Astrocyte of the cerebellum (primary cell): ENCODE measurements at places on chromosomes 6 and 20.
A peak's percentile ranks its signal among the peaks of the same experiment; 100 is the strongest.

- DNase-seq = no peak
Measured at GRCh38 chr6:12748411-12748810, 31.8 kb downstream of the PHACTR1 start.

DNA sequence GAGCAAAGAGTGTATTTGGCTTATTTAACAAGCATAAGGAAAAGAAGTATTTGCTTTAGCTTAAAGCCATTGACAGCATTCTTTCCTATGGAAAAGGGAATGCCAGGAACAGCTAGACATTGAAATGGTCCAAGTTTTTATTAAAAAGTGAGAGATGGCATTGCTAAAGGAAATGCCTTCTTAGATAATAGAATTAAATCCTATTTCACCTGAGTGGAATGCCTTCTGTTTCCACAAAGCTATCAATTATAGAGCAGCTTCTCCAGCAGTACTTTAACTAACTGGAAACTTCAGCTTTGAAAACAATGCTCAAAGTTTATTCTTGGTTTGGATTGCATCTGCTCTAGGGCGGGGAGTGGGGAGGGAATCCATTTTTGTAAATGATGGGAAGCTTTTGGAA, 85.1 kb upstream of the CNKSR3 start:
- no peak for DNase-seq

GRCh38 chr6:28940294-28940857, 16.6 kb upstream of the TRIM27 start:
- DNase-seq = no peak

GRCh38 chr6:65646544-65646943, 60.5 kb downstream of the EYS start:
- DNase-seq = no peak

GRCh38 chr20:60142587-60142986, 184.4 kb downstream of the CDH26 start:
- DNase-seq = no peak

GRCh38 chr20:11140359-11140758, 466.6 kb upstream of the JAG1 start:
- DNase-seq = peak; percentile 58

GRCh38 chr6:97669191-97670031, 386.4 kb upstream of the MMS22L start:
- DNase-seq = peak; percentile 15

DNA sequence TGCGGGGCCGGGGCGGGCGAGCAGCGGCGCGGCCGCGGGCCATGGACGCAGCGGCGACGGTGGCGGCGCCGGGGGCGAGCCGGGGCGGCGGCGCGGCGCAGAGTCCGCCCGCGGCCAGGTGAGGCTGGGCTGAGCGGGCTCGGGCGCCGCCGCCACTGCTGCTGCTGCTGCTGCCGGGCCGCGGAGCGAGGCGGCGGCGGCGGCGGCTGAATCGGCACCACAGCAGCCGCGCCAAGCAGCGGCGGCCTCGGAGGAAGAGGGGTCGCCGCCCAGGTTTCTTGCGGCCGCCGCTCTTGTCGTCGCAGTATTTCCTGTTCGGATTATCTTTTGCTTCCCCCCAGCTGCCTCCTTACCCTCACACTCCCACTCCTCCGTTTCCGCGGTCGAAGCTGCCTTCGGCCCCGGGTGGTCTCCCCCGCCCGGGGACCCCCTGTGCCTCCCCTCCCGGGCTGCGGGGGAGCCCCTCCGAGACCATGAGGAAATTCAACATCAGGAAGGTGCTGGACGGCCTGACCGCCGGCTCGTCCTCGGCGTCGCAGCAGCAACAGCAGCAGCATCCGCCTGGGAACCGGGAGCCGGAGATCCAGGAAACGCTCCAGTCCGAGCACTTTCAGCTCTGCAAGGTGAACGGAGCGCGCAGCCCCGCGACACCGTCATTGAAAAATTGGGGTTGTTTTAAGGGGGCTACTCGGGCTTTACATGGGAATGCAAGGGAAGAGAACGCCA, at the start of gene STXBP5:
Gene STXBP5, plus strand, starts transcription at position 358 of the 726 bp plus-strand sequence. Its CDS starts 116 bp downstream, at position 474.
- DNase-seq = no peak

DNA sequence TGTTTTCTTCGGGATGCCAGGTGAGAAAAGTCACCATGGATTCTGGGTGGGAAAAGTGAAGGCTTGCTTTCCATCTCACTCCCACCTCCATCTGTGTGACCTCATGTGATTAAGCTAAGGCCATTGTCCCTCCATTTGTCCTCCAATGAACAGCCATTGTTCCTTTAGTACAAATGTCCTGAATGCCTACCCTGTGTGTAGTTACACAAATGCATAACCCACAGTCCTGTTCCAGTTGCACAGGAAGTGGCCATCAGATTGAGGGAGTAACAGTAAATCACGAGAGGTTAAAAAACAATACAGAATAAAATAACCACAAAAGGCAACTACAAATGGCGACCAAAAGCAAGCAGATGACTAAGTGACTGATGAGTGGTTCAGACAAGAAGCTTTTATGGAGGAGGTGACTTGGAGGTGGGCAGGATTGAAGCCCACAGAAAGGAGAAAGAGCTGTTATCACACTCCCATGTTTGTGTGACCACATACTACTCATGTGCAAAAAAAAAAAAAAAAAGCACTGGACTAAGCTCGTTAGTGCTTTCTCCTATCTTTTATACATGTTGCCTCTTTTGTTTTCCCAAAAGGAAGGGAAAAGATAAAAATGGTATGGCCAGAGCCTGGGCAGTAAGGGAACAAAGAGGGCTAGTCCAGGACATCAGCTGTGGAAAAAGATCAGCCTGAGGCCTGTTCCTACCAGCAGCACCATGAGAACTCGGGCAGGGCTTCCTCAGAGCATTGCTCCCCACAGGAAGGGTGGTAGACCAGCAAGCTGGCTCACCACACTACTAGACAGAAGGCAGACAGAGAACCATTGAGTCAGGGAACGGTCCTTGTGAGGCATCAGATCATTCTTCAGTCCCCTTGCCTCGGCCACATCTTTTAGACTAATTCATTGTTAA, 111.0 kb downstream of the TFAP2A start:
- no peak for DNase-seq

- no peak for DNase-seq
Measured at GRCh38 chr20:3716195-3716834, 3.9 kb upstream of the SIGLEC1 start.

DNA sequence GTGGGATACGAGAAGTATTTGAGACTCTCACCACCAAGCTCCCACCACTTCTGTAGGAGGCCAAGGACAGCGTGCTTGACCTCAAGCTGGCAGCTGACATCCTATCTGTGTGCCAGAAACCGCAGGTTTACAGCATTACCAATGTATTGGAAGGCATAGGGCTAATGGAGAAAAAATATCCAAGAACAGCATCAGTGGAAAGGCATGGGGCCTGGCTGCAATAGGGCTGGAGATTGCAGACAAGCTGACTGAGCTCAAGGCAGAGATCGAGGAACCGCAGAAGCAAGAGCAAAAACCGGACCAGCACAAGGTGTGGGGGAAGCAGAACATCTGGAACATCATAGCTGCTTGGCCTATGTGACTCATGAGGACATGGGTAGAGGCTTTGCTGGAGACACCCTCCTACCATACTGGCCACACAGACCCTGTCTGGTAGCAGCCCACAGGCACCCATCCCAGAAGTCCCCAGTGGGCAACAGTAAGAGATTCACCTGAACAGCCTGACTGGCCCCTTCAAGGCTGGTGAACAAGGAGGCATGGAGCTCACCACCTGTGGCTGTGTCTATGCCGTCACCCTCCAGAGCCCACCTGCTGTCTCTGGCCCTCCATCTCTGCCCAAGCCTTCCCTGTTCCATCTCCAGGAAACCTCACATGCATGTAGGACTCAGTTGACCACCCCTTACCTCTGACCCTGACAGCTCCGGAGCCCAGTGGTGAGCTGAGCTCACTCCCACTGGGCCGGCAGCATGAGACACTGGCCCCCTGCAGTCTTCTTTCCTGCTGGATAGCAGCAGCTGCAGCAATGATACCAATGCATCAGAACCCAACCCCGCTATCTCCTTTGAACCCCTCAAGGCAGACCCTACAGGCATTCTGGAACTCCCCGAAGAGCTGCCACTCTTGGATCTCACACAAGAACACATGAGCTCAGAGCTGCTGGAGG, 171.1 kb downstream of the KIF6 start:
- peak; percentile 32 for DNase-seq

DNA sequence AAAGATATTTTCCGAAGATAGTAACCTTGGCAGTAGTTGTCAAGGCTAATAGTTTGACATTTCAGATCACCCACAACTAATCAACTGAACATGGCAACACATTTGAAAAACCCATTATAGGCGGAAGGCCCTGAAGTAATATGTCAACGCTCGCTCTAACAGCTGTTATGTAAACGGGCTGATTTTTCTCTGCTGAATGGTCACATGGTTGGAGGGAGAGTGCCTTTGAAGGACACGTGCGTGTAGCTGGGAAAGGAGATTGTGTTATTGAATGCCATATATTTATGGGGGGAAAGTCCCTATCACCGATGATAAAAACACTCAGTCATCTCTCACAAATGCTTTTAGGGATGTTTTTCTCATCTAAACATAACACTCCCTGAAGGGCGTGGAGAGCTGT, 160.0 kb upstream of the RALGAPA2 start:
- no peak for DNase-seq

DNA sequence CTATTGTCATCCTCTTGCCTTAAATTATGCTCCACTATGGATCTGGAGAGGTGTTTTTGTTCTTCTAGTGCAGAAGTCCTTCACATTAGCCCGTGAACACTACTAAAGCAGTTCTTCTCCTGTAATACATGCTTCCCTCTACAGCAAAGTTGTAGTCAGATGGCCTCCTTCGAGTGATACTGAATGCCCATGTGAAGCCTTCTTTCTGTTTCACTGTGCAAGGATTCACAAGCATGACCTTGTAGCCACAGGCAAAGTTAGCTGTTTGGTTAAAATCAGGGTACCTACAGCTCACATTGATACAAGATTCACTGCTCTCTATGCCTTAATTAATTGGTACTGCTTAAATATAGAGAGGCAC, 47.6 kb downstream of the ARHGAP18 start:
- DNase-seq = no peak

DNA sequence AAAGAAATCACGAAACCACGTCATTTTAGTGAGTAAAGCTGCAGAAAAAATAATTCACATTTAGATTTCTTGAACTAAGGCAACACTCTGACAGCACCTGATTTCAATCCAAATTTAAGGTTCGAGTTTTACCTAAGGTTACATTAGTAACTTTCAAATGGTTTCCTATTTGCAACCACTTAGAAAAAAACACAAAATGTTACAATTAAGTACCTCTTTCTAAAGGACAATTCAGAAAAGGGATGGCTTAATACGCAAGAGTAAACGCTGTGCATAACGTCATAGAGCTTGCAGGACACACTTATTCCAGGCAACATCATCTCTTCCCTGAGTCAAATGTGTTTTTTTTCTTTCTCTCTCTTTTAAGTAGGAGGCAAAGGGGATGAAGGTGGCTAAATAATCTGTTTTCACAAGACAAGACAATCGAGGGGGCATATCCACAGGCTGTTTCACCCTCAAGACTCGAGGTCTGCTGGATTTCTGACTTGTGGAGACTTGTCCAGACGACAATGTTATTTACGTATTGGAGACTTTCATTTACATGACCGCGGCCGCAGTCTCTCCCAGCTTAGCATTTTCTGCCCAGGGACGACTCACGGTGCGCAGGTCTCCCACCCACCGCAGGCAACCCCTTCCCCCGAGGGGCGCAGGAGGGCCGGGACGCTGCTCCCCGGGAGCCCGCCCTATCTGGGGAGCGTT, 86.0 kb downstream of the SESN1 start:
- DNase-seq = no peak
